Fibroblast of pulmonary artery (primary cell): ENCODE measurements at places on chromosomes 2 and 18.

DNA sequence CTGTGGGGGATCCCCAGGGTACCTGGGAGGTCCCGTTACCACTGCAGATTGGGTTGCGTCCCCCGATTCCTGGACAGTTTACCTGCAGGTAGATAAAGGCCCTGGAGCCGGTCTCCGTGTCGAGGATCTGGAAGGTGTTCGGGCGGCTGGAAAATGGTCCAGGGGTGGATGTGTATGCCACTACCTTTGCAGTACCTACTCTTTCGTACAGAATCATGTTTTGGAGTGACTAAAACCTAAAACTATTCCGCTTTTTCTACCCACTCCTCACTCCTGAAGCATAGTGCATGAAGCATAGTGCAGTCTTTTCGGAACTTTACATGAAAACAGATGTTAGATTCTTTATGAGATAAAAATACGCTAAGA is 418 bp downstream of the WDR75 start:
- DNase-seq: no peak

GRCh38 chr2:38719706-38720105 is 31.5 kb downstream of the SRSF7 start:
- DNase-seq: no peak

GRCh38 chr18:41444943-41445342 is 510.1 kb upstream of the PIK3C3 start:
- DNase-seq: no peak

DNA sequence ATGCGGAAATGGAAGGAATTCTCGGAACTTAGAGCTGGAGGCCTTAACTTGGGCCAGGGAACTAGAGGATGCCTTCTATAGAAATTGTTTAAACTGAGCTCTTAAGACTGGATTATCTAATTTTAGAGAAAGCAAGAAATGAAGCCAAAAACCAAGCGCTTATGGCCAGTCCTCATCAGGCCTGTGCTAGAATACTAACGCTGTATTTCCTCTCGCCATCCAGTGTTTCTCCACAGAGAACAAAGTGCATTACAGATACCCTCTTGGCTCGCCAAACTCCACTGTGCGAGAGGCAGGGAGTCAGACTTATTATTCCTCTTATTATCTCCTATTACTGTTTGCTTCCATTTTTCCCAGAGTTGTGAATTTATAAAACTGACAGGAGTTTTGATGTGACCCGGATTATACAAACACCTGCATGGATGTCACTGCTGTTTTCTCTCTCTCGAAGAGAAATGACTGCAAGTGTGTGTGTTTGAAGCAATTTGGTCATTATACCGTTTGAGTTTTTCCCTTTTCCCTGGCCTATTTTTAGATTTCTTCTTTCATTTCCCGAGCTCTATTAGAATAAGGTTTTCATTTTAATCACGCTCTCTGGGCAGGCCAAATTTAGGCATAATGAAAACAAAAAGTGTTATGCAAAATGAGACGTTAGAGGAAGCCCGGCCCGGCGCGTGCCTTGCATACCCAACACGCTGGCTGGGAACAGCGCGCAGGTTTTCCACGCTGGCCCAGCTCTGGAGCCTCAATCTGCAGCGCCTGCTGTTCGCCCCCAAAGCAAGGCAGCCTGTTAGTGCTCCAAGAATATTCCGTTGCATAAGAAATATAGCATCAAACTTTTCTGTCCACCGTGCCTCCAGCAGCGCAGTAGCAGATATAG is 103.3 kb downstream of the ALK start:
- no peak for DNase-seq

DNA sequence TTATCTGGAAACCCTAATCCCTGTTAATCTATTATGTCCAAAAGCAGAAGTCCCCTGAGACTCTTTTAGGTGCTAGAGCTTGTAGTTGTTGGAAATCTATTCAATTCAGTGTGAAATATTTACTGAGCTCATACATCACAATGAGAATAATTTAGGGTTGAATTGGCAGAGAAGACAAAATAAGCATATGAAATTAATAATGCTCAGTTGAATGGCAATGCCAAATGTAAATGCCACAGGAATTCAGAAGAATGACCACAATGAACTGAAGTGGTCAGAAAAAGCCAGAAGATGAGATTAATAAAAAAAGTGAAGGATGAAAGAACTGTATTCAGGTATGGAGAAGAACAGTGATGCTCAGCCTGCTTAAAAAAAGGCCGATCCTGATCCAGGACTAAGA is 8.0 kb upstream of the STAT4 start:
- no peak for DNase-seq

GRCh38 chr2:33552758-33553461 is 46.2 kb downstream of the FAM98A start:
- DNase-seq: peak; percentile 57

DNA sequence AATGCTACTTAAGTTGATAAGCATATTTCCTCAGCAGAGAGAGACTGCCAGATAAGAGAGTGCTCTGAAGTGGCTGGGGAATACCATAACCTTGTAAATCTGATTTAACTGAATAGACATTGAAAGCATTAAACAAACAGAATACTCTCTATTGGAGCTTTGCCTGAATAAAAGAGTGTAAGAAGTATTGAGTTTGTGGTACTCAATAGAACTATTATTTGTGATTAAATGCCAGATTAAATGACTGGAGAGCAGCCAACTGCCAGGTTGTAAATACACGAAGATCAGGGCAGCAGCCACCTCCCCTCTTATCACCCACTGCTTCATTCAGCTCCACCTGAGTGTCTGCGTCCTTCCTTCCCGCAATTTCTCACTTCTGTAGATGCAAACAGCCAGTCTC is 373.6 kb downstream of the DCDC2C start:
- DNase-seq: no peak

GRCh38 chr2:71923143-71923525 is 224.5 kb downstream of the CYP26B1 start:
- no peak for DNase-seq

DNA sequence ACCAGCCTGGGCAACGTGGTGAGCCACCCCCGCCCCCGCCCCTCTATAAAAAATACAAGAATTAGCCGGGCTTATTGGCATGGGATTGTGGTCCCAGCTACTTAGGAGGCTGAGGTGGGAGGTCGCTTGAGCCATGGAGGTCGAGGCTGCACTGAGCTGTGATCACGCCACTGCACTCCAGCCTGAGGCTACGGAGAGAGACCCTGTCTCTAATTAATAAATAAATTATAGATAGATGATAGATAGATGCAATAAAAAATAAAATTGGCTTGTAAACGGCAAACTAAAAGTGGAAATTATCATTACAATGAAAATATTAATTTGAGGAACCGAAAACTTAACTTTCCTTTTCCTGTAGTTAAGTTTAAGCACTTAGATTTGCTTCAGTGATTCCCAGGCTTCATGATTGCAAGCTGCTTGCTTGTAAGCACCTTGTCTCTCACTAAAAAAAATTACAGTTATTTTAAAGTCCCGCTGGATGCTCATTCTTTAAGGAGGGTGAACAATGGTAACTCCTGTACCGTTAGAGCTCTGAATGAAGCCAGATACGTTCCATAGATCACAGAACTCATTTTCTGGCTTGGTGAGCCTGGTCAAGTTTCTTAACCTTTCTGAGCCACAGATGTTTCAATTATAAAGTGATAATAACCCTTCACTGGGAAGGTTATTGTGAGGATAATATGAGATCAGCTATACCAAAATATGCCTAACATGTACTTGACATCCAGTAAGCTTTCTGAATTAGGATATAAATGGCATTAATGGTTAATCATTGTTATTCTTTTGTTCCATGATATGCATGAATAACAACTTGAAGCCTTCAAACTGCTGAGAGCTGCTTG is 9.3 kb upstream of the NARS1 start:
- DNase-seq: no peak

- DNase-seq: no peak
Observed at GRCh38 chr2:176098366-176099158, 1.0 kb upstream of the HOXD12 start.

GRCh38 chr18:22840606-22841144 is 92.5 kb upstream of the RBBP8 start:
- no peak for DNase-seq

- no peak for DNase-seq
Observed at GRCh38 chr2:104402825-104403224, 451.1 kb upstream of the POU3F3 start.

DNA sequence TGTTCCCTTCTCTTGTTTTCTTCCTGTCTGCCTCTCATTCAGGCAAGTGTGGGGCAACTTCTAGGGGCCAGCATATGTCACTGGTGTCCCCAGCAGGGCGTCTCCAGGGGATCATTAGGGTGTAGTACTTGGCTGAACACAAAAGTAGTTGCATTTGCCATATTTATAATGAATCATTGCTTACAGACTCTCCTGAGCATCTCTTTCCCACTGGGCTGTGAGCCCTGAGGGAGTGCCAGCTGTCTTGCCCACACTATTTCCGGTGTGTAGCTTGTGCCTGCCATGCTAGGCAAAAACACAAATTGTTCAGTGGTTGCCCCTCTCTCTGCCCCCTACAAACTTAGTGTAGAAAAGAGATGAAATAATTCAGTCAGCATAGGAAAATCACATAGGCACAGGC is 40.8 kb upstream of the SCLY start:
- no peak for DNase-seq

DNA sequence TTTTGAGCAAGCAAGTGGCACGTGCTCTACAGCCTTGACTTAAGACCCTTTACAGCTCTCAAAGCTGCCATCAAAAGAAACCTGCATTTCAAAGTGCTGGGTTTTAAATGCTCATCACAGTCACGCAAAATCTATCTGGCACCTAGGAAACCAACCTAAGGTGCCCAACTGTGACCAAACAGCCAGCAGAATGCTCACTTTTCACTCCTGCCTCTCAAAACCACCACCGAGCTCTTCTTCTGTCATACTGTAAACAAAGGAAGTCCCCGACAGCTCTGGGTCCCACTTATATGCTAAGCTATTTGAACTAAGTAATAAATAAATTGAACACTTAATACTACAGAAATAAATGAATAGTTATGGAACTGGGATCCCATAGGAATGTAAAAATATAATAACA is 33.6 kb downstream of the SATB2 start:
- DNase-seq: no peak

GRCh38 chr18:28834889-28835288 is 658.0 kb upstream of the CDH2 start:
- peak; percentile 68 for DNase-seq

- no peak for DNase-seq
Observed at GRCh38 chr2:206890926-206891325, 48.4 kb upstream of the CPO start.

DNA sequence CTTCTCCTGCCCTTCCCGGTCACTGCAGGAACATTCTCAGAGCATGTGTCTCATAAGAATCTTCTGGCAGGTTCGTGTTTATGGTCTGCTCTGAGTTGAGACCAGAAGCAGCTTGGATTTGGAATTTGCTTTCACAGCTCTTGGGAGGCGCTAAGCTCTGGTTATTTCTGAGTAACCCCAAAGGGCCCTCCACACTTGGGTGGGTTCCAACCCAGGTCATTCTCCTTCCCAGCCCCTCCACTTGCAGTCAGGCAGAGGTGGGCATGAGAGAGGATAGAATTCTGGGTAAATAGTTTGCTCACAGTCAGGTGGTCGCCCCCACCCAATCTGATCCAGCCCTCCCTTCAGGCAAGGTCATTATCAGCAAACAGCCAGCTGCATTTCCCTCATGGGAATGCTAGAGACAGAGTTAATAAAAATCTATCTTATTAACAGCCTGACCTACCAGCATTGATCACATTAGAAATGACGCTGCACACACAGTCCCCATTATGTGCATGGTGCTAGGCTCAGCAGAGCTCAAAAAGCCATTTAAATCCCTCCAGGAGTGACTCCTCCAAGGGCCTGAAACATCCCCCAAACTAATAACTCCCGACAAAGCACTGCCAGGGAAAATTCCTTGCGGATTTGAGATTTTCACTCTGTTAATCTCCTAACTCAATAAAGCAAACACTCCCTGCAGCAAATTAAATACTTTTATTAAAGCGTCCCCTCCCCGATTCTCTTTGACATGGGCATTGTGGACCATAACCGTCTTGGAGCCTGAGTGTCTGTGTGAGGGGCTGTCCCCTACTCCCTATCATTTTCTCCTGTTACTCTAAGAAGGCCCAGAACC is 61.9 kb downstream of the SLC4A5 start:
- DNase-seq: no peak

DNA sequence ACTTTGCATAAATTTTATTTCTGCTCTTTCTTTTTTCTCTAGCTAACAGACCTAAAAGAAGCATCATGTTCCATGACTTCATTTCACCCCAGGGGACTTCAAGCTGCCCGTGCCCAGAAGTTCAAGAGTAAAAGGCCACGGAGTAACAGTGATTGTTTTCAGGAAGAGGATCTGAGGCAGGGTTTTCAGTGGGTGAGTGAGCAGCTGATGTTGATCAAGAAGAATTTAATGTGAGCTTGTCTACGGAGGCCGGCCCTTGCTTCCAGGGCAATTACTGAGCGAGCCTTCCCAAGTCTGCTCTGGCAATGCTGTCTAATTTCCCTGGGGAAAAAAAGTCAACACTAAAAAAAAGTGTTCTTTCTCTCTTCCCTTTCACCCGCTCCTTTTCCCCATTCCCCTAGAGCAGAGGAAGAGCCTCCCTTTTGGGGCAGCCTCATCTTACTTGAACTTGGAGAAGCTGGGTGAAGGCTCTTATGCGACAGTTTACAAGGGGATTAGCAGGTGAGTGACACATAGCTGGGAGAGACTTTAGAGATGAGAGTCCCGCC is 1.2 kb downstream of the CDK15 start:
- DNase-seq: peak; percentile 42

DNA sequence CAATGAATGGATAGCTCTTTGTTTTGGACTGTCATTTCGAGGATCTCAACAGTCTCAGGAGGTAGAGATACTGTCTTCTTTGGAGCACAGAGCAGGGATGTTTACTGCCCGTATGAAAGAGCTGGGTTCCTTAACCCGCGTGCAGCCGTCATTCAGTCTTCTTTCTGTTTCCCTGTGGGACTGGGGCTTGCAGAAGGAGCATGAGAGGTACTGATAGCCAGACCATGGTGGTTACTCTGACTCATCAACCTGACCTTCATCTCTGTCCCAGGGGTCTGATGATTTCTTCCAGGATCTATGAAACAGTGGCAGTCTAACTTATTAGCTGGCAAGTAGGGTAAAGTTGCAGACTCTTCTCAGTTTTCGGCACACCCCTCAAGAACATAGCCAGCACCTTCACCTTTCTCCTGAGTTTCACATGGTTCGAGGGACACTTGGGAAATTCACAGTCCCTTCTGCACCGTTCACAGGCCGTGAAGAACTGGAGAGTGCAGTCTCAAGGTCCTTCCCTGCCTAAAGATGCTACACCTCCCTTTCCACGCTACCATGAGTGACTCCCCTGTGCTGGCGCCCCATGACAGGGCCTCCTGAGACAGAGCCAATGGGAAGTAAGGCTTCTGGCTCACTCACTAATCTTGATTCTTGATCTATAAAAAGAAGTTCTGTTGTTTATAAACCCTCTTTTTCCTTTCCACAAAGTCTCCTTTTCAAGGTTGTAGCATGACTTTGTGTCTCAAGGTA is 226.2 kb downstream of the MC4R start:
- DNase-seq: peak; percentile 1

GRCh38 chr2:159015823-159016222 is 47.4 kb downstream of the TANC1 start:
- DNase-seq: no peak
